ENCODE measurements at places on chromosomes 2 and 18.

GRCh38 chr2:14828968-14829367, 196.5 kb downstream of the LRATD1 start:
- no peak for DNase-seq

DNA sequence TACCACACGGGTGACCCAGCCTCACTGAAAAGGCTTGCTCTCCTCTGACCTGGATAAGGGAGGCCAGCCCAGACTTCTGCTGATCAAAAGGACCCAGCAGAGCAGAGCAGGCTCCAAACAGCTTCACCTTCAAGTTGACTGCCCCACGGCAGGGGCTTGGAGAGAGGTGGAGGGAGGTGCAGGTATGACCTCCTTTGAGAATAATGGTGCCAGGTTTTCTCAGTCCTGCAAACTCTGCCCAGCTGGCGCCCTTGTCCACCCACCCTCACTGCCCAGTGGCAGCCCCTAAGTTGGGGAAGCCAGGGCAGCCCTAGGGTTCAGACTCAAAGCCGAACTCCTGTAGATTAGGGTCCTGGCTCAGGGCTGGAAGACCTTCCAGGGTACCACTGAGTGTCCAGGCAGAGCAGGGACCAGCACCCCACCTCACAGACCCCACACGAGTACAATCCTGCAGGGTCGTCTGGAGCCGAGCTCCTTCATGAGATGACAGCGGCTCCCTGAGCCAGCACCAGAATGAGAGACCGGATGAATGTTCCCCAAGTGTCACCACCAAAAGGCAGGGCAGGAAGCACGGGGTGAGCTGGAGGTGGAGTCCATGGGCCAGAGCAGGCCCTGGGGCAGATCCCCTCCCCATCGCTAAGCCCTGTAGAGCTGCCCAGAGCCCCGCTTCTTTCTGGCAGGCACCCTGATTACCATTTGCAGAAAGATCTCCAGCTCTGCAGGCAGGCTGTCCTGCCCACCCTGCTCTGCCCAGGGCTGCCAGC, 3.6 kb upstream of the GPC1 start:
- peak; percentile 0 for DNase-seq

- no peak for DNase-seq
These were observed 113.0 kb downstream of the TGFA start for GRCh38 chr2:70440621-70441020.

DNA sequence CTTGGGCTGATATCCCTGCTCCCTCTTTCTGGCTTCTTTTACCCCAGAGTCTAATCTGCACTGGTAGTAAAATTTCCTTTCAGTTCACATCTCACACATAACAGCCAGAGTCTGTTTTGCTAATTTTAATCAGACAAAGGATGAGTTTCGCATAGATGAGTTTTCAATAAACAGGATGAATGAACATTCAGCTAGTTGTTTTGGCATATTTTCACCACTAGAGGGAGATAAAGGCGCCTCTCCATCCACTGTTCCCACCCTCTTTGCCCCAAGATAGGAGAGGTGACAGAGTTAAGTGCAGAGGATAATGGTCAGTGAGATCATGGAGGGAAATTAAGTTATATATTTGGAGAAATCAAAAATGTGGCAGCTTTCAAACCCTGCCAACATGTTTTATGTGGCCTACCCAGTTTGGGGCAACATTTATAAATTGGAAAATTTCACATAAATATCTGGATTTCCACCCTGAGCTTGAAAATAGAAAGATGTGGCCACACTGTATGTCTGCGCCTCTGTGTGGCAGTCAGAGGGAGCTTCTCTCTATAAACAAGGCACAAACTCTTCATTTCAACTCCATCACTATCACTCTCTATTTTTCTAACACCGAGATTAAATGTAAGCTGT, 48.5 kb upstream of the DTNA start:
- DNase-seq: no peak

Data from effector memory CD8-positive, alpha-beta T cell (primary cell).